ENCODE measurements at places on chromosomes 7 and 10.

DNA sequence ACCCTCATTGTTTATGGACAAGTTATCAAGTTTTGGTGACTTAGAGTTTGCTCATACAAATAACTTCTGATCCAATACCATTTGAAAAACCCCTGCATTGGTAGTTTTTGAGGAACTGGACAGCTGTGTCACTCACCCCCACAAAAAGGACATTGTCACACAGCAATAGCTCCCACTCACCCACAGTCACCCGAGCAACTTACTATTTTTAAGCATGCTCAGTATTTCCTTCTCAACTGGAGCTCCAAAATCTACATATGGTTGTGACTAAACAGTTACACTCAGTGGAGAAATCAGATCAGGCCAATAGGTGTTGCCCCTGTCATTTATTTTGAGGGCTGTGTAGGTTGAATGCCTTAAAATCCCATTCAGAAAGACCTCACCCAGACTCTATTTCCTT lies 165.2 kb upstream of the AUTS2 start:
- DNase-seq, result no peak

- no peak for DNase-seq
Measured at GRCh38 chr10:9166770-9167169, 1112.3 kb downstream of the GATA3 start.

DNA sequence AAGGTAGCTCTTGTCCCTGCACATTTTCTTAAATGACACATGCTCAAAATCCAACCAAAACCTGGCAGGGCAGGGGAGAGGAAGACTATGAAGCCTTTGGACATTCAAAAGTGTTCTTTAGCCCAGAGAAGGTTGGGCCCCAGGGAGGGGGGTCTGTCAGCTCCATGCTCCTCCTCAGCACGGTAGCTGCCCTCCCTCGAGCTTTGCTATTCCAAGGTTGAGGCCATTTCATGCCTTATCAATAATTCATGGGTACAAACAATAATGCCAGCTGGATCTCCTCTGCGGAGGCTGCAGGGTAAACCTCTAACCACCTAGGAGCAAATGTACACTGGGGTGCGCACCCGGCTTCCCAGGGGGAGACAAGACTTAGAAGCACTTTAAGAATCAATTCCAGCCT lies 61.5 kb downstream of the SLIT1 start:
- DNase-seq, result no peak

DNA sequence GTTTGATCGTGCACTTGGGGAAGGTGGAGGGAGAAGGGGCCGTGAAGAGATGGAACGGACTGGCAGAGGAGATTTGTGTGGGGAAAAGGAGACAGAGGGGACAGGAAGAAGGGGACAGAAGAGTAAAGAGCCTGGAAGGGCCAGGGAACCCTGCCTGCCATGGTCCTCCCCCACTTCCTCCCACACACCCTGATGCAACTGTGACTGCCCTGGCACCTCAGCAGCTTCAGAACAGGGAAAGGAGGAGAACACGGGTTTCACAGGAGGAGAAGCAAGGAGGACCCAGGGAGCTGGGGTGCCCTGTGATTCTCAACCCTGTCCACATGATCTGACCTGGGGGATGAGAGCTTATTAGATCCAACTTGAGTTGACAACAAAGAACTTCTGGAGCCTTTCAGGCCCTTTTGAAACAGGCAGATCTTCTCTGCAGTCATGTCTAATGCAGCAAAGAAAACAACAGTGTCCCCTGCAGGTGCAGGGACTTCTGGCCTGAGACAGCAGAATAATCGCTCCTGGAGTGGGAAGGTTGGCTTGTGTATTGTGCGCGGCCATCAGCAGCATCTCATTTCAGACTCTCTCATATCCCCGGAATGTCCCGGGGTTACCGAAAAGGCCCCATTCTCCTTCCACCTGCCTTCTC lies 421.6 kb downstream of the PAXIP1 start:
- DNase-seq, result no peak

DNA sequence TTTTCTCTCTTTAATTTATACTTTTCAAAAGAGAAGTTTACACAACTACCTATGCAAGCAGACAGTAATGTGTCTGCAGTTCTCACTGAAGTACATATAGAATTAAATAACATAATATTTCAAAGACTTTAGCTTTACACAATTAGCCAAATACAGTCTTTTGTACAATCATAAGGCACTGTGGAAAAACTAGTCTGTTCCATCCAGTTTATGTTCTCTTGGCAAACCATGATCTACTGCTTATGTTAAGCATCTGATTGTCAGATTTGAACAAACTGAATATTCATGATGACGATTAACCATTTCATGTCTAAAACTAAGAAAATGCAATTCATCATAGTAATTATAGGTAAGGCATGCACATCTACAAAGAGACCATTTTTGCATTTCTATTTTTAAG lies 842 bp downstream of the SEMA3A start:
- no peak for DNase-seq

GRCh38 chr10:131134651-131135050 lies 176.9 kb downstream of the TCERG1L start:
- no peak for DNase-seq

DNA sequence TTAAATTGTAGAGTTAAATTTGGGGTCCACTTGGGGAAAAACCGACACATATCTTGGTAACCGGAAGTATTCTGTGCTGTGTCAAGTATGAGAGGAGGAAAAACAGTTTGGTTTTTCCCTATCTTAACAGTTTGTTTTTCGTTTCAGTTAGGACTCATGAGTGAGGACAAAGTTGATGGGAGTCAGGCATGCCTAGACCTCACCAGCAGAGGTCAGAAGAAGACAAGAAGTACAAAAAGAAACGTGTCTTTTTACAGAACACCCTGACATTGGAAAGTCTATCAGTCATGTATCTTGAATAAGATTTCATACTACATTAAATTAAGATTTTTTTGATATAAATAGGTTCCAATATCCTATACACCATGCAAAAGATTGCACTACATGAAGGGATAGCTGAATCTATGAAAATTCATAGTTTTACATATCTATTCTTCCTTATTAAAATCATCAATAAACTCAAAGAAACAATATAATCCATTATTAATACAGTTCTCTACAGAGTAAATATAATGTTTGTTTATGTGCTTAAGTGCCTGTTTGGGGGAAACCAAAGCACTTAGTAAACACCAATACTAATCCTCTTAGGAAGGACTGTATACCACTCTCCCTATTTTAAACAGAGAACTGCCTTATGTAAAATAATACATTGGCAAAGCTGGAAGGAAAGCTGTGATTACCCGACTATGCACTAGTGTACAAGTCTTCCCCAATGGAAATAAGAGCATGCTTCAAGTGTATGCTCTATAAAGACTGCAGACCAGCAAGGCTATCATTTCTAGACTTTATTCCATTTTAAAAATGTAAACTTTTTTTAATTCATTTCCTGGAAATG lies 95.6 kb downstream of the USP6NL start:
- peak; percentile 39 for DNase-seq

DNA sequence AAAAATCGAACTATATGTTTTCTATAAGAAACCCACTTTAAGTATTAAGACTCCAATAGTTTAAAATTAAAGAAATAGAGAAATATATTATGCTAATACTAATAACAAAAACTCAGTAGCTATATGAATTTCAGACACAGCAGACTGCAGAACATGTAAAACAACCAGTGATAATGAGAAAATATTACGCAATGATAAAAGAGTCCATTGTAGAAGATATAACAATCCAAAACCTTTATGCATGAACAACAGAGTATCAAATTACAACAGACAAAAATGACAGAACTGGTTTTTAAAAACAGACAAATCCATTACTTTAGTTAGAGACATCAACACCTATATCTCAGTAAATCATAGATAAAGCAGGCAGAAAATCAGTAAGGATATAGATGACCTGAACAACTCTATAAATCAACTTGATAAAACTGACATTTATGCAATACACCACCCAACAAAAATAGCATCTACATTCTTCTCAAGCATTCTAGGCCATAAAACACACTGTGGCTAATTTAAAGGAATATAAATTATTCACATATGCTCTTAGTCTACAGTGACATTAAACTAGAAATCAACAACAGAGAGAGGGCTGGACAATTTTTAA lies 669.5 kb upstream of the GHITM start:
- DNase-seq, result no peak

GRCh38 chr7:13279854-13280435 lies 592.5 kb downstream of the ARL4A start:
- no peak for DNase-seq

GRCh38 chr10:129877773-129878371 lies 86.2 kb downstream of the EBF3 start:
- no peak for DNase-seq

- no peak for DNase-seq
Measured at GRCh38 chr7:20307119-20307518, 23.6 kb upstream of the ITGB8 start.

GRCh38 chr7:157292770-157293412 lies 43.9 kb upstream of the DNAJB6 start:
- DNase-seq, result no peak

- no peak for DNase-seq
Measured at GRCh38 chr10:66996996-66997395, 71.2 kb downstream of the LRRTM3 start.

DNA sequence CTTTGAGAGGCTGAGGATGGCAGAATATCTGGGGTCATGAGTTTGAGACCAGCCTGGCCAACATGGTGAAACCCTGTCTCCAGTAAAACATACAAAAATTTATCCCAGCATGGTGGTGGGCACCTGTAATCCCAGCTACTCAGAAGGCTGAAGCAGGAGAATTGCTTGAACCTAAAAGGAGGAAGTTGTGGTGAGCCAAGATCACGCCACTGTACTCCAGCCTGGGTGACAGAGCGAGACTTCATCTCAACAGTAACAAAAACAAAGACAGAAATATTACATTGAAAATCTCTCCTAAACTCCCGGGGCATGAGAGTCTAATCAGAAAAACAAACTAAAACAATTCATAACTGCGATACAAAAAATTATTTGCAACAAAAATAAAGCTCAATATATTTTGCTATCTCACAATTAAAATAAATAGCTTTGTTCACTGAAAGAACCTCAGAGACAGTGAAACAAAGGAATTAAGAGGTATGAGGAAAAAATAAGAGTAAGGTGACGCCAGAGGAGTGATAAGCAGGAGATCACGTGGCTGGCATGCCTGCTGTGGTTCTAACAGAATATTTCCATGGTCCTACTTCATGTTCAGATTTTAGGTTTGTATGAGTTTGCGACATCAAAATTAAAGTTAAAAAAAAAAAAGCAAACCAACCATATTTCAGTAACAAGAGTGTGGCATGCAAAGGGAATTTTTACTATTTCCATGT lies 527.7 kb upstream of the POM121L12 start:
- no peak for DNase-seq

GRCh38 chr7:134126146-134126545 lies 994 bp upstream of the LRGUK start:
- DNase-seq, result no peak

DNA sequence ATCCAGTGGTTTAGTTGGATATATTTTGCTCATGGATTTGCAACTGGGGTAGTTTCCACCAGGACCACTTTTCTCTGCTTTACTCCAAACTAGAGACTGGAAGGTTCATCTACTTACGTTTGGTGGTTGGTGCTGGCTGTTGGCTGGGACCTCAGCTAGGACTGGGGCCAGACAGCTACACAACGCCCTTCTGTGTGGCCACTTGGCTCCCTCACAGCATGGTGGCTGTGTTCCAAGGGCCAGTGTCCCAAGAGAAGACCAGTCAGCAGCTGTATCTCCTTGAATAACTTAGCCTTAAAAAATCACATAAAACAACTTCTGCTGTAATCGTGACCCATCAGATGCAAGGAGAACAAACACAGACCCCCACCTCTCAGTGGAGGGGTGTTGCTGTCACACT lies 4.2 kb upstream of the KCNH2 start:
- no peak for DNase-seq

DNA sequence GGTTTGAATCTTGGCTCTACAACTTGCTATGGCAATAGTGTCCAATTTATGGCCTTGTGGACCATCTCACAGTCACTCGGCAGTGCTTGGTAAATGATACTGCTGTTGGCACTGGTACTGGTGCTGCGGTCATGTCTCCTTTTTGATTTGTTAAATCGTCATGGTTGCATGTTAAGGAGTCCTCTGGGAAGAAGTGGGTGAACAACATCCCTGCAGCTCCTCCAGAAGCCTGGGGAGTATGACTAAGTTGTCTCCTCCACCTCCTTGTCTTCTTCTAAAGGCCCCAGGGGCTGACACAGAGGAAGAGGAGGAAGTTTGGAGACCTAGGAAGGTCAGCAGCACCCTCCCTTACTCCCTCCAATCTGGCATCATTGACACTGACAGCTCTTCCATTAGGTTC lies 8.5 kb downstream of the ITPRIP start:
- no peak for DNase-seq

- no peak for DNase-seq
Measured at GRCh38 chr10:17109475-17110207, 20.0 kb downstream of the CUBN start.

DNA sequence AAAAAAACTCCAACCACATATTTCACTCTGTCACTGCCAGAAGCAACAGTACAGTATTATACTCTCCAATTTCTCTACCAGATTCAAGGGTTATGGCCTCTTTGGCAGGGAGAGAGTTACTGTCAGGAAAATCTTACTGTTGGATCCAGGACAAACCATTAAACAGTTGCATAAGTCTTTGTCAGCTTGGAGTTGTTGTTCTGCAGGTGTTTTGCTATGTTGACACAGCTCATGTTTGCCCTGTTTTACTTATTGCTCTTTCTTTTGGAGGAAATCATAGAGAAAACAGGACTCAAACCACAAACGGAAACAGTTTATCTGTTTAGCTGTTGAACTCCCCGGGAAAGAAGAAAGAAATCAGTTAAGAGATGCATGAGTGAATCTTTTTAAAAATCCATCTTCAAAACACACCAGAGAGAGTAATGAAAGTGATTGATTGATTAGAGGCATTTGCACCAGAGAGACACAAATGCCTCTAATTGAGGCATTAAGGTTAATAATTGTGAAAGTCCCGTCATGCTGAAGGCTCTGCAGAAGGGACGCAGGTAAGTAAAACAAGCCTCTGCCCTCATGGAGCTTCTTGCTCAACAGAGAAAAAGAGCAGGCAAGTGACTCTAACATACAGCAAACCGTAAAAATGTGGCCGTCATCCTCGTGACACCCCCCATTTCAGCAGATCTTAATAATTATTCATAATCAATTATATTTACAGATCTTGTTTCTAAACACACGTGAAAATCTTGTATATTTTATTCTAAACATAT lies 38.7 kb upstream of the ARHGAP21 start:
- no peak for DNase-seq

Data from prostate gland (tissue), 2 donors.